ENCODE measurements at places on chromosomes 1 and 21. TPM values are rescaled to one million over a fixed set of nuclear protein-coding genes. Genes with fewer than 3 reads are reported as not detected.

The TNFRSF1B gene
- total RNA-seq = 153 TPM

The CLEC20A gene
- not detected for total RNA-seq

The CCDC30 gene
- total RNA-seq = 2.3 TPM

The RAB4A gene
- 25.7 TPM for total RNA-seq

The OR6N1 gene
- not detected for total RNA-seq

The CELA3B gene
- total RNA-seq = not detected

The ZNF644 gene
- 56.1 TPM for total RNA-seq

The SLAMF8 gene
- 0.34 TPM for total RNA-seq

The USH2A gene
- not detected for total RNA-seq

The FAM89A gene
- 16.1 TPM for total RNA-seq

The LRRIQ3 gene
- 0.46 TPM for total RNA-seq

The CACHD1 gene
- total RNA-seq = 0.14 TPM

The RPAP2 gene
- total RNA-seq = 42.8 TPM

The SH3D21 gene
- 19.0 TPM for total RNA-seq

The NUDT4B gene
- total RNA-seq = 0.68 TPM

The VCAM1 gene
- 0.05 TPM for total RNA-seq

The TRMT13 gene
- total RNA-seq = 20.2 TPM

The LORICRIN gene
- not detected for total RNA-seq

The DCAF8 gene
- 132 TPM for total RNA-seq

The CFAP45 gene
- 2.3 TPM for total RNA-seq

All from activated T-helper 2 cell treated with anti-CD3 and anti-CD28 coated beads, Interferon-gamma antibody, Interleukin-2, Interleukin-4, amounts not matched to agents 10 μg/mL and 5 μg/mL and 100 μg/mL, durations not matched to agents 14 hours and 24 hours and 36 hours (primary cell).